ENCODE measurements at places on chromosomes 5 and 9.

DNA sequence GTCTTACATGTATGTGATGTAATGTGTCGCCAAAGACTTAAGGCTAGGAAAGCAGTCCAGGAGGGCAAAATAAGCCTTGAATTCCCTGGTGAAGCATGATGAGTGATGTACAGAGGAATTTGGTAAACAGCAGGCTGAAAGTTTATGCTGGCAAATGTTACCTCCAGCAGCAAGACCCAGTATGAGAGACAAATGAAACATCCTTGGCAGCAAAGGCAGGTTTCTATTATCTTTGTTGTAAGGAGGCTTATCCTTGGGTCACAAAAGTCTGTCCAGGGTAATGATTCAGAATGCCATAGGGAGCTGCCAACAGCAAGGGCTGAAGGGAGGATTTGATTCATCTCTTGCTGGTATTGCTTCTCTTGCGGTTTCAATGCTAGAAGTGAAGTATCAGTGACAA lies 75.9 kb upstream of the HTR4 start:
- no peak for DNase-seq

- no peak for DNase-seq
Observed at GRCh38 chr5:43034591-43034968, 5.5 kb downstream of the ANXA2R start.

DNA sequence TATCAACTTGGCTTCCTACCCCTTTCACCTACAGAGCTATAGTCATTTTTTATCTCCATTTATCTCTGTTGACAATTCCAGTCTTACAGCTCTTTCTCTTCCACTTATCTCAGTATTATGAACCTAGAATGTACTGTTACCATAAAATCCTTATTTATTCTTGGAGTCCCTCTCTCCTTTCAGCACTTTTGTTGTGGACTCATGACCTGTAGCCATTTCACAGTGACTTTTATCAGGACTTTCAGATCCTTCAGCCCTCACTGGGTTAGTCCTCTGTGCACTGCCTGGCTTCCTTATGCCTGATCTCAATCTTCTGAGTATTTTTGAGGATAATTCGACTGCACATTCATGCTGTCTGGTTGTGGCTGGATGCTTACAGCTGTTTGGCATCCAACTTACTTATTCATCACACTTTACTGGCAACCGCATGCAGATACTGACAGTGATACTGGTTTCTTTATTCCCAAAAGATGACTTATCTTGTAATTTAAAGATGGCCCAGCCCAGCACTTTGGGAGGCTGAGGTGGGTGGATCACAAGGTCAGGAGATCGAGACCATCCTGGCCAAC lies 293.3 kb downstream of the MAN2A1 start:
- DNase-seq = no peak

DNA sequence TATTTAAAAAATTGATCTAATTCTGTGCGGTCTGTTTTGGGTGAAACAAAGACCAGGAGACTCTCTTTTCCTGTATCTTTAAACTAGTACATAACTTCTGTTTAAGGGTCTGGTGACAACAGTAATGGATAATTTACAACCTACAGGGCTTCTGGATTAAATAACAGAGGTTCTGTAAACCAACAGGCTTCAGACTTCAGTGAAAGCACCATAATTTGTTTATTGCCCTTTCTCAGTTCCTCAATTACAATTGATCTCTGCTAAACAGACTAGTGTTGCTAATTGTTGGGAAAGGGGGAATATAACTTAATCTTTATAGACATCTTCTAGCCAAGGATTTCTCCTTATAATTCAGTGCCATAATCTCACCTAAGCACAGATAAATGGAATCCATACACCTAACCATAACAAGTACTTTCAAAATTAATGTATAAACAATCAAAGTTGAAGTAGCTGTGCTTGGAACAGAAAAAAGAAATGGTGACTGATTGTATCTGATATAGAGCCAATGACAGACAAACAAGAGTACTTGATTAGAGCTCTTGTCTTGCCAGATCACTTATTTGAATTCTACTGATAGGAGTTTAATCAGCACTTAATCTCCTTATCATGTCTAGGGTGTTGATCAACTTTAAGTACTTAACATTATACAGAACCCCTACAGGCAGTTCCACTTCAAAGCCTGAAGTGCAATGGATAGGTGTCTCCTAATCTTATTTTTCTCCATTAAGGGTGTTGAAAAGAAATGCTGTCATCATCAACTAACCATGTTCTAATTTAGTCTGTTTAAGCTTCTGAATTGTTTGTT lies 536.0 kb downstream of the NR2F1-AS1 start:
- no peak for DNase-seq

GRCh38 chr5:64506567-64507263 lies 900 bp downstream of the RGS7BP start:
- no peak for DNase-seq

GRCh38 chr5:13316176-13316575 lies 628.3 kb downstream of the DNAH5 start:
- no peak for DNase-seq

DNA sequence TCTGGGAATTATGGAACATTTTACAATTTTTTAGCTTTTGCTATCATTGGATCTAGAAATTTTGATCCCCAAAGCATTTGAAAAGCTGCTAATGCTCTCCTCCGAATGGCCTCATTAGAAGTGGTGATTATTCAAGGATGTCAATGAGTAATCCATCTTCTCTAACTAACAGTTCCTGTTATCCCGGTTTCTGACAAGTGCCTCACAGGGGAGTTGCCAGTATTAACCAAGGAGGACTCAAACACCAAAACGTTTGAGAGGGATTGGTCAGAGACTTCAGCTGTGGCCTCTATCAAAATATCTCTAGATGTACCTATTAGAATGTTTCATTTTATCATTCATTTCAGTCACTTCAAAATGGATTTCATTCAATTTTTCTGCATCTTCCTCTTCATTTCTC lies 208.3 kb upstream of the ITGA1 start:
- DNase-seq = no peak

DNA sequence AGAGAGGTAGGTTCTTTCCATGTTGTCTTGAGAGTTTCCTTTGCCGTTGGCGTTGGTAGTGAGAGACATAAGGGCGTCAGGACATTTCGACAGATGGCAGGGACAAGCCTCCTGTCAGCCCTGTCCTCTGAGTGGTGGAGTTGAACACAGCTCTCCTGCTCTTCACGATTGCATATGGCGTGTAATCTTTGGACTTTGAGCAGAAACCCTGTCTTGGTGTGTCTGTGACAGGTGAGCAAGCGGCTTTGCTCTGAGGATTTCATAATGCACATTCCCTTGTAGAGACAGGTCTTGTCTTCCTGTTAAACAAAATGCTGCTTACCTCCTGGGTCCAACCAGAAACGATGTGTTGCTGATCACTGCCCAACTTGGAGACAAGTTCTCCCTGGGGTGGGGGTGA lies 146.5 kb downstream of the NXNL2 start:
- no peak for DNase-seq

- DNase-seq = no peak
Observed at GRCh38 chr5:172869691-172870090, 35.6 kb downstream of the ERGIC1 start.

GRCh38 chr9:124453586-124454191 lies 3.4 kb downstream of the ADGRD2 start:
- DNase-seq = no peak

DNA sequence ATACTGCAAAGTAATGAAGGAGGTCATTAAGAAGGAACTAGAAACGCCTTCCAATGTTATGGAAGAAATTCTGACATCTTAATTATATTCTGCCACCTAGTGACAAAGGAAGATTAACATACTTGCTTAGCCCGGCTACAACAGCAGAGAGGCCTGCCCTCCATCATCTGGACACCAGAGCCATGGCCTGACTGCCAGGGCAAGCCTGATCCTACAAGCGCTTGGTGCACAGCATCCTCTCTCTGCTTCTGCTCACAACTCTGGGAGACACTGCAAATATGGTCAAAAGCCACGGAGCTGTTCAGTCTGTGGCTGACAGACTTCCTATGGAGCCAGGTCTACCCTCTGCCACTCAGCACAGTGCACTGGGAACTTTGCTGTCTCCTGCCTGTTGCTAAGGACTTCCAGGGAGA lies 87.3 kb upstream of the SLC44A1 start:
- no peak for DNase-seq

DNA sequence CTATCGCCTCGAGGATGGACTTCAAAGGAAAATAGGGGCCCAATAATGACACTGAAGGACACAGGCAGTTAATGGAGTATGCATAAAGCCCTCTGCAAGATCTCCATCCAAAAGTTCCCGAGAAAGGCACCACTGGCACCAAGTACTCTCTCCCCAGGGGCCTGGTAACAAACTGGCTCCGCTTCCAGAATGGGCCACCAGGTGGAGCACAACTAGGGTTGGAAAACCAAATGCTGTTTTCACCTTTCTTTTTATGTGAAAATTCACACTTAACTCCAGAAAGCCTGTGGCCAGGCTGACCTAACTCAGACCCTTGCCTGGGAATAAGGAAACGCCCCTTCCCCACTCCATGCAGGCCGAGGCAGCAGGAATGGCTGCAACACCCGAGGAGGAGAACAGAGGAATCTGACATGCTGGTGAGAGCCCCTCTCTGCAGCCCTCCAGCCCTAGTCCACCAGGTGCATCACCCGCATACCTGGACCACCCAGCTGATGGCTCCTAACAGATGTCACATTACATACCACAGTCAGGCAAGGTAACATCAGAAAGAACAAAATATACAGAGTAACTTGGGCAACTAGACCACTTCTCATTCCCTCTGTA lies 42.8 kb downstream of the CAMSAP1 start:
- DNase-seq = no peak

GRCh38 chr5:141674747-141675146 lies 7.3 kb downstream of the ARAP3 start:
- DNase-seq = no peak

DNA sequence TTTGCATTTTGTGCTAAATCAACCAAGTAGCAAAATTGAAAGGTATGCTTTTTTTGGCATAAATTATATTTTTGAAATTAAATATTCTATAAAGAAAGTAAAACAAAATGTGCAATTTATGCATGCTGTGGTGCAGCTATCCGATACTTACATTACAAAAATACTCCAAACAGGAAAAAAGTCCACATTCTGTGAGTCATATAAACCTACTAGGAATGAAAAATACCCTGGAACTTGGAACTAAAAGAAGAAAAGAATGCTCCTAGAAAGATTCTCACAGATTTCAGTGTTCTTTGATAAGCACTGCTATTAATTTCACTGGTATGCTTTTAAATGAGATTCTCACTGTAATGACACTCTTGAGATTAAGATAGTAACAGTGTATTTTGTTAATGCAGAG lies 92.6 kb downstream of the OSMR start:
- DNase-seq = no peak

- no peak for DNase-seq
Observed at GRCh38 chr9:128523199-128523925, 18.8 kb downstream of the GLE1 start.

DNA sequence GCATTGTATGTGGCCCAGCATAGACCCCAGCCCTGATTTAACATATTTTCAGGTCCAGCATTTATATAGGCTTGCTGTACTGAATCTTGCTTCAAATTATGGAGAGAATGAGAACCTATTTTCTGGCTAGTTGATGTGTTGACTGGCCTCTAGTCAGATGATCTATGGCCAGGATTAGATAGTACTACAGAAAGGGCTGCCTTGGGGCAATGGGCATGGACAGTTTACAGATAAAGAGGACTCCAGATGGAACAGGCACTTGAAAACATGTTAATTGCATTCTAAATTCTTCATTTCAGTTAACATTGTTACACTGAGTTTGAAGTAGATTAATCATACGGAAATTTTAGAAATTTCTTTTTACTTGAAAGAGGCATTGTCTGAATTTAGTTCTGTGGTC lies 61.5 kb downstream of the RAB14 start:
- DNase-seq = no peak

Data from stimulated activated CD4-positive, alpha-beta T cell treated with anti-CD3 and anti-CD28 coated beads, Interleukin-15, amount 100 ng/mL, for 48 hours (primary cell).